Tibial artery (tissue), 4 donors: ENCODE measurements at places on chromosomes 2 and 18.

- no peak overlapping the region for H3K27ac ChIP-seq
- no peak for DNase-seq
- H3K4me3 ChIP-seq = no peak overlapping the region
- H3K4me1 ChIP-seq = no peaks in the 10 kb centered on the region
Observed at GRCh38 chr2:142791335-142791734, 86.1 kb upstream of the KYNU start.

DNA sequence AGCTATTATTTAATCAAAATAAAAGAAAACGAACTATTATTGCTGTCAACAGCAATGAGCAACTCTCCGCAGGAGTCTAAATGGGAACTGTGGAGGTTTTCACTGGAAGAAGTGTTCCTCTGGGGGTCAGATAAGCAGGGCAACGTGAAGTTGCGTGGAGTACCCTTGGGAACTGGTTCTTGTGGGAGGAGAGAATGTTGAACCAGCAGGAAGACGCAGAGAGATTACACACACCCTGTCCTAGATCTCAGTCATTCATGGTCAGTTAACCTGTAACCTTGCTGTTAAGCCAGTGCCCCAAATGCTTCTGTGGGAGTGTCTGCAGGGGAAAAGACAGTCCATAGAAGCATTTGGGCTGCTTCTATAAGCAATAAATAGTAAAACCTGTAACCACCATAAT is 20.4 kb upstream of the CABLES1 start:
- no peaks in the 10 kb centered on the region for H3K36me3 ChIP-seq
- DNase-seq = no peak

GRCh38 chr2:237171396-237171795 is 85.7 kb downstream of the COPS8 start:
- peak overlapping the region; percentile 62 for H3K27ac ChIP-seq
- H3K4me1 ChIP-seq = no peaks in the 10 kb centered on the region
- DNase-seq = peak; percentile 57
- no peaks in the 10 kb centered on the region for H3K36me3 ChIP-seq

DNA sequence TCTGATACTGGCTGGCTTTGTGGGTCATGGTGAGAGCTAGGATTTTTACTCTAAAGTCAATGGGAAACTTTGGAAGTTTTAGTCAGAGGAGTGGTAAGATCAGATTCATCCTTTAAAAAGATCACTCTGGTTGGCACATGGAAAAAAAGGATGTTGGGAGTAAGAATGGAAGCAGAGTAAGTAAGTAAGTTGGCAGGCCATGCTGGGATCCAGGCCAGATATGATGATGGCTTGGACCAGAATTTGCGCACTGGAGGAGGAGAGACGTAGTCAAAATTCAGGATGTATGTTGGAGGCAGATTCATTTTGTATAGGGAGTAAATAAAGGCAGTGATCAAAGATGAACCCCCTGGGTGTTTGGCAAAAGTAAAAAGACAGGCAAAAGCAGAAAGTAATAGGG is 283.3 kb upstream of the THSD7B start:
- H3K4me3 ChIP-seq = no peak overlapping the region
- H3K27me3 ChIP-seq = peaks cover 2% of the 10 kb centered on the region
- no peak overlapping the region for H3K27ac ChIP-seq

DNA sequence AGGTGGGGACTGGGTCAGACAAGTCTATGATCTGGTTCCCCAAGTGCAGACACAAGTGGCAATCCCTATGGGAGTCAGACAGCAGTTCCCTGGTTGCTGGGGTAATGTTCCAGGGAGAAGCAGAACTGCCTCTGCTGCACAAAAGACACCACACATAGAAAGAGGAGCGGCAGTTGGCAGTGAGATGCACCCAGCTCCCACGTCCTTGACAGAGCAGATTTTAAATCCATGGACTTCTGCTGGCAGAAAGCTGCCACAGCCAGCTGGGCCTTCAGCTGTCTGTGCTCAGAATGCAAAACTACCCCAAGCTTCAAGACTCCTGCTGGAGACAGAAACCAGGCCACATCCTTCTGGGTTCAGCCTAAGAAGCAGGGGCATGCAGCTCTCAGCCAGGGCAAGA is 147.2 kb downstream of the ETAA1 start:
- no peaks in the 10 kb centered on the region for H3K27me3 ChIP-seq
- no peak overlapping the region for H3K4me3 ChIP-seq
- DNase-seq = no peak
- no peaks in the 10 kb centered on the region for H3K4me1 ChIP-seq

DNA sequence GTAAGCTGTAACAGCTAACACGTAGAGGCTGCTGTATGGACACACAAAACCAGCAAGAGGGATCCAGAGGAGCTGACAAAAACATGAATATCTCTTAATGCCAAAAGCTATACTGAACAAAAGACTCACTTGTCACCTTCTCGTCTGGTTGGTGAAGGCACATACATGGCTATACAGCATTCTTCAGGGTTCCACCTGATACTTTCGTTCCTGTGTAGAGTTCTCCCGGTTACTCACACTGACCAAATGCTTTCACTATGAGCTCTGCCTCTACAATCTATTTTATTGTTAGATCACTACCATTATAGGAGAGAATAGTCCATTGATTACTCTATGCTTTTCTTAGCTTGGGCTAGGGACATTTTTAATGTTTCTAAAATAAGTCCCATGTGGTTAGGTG is 193.1 kb downstream of the HNMT start:
- no peaks in the 10 kb centered on the region for H3K4me1 ChIP-seq
- no peaks in the 10 kb centered on the region for H3K27me3 ChIP-seq
- peak overlapping the region; percentile 17 for H3K4me3 ChIP-seq
- no peak for DNase-seq
- peaks cover under 1% of the 10 kb centered on the region for H3K36me3 ChIP-seq

- H3K4me1 ChIP-seq = no peaks in the 10 kb centered on the region
- H3K4me3 ChIP-seq = no peak overlapping the region
- H3K36me3 ChIP-seq = peaks cover 17% of the 10 kb centered on the region
- no peak for DNase-seq
- H3K27ac ChIP-seq = no peak overlapping the region
- H3K27me3 ChIP-seq = no peaks in the 10 kb centered on the region
Observed at GRCh38 chr2:196887431-196887830, 39.1 kb downstream of the PGAP1 start.

GRCh38 chr2:196268538-196269338 is 97.4 kb upstream of the STK17B start:
- H3K27me3 ChIP-seq = no peaks in the 10 kb centered on the region
- H3K27ac ChIP-seq = peak overlapping the region; percentile 28
- no peaks in the 10 kb centered on the region for H3K36me3 ChIP-seq
- DNase-seq = no peak

GRCh38 chr2:226536410-226536809 is 263.2 kb downstream of the IRS1 start:
- H3K4me3 ChIP-seq = no peak overlapping the region
- DNase-seq = no peak
- no peak overlapping the region for H3K27ac ChIP-seq
- H3K27me3 ChIP-seq = no peaks in the 10 kb centered on the region
- H3K4me1 ChIP-seq = no peaks in the 10 kb centered on the region

DNA sequence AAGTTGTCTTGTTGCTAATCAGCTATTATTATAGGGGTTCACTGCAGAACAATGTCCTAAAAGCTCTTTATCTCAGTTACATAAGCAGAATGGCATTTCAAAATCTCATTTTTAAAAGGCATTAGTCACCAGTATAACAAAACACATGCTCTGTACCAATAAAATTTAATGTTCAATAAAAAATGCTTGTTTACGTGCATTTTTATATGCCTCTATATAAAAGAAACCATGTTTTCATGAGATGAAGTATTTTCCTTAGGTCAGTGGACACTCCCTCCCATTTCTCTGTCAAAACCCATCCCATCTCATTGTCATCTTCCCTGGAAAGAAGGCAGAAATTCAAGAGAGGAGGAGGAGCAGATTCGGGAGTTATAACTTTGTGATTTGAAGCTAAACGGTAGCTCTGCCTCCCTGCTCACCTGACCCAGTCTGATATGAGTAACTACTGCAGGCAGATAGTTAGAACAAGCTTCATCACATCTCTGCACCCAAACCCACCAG is 231.9 kb upstream of the SIX2 start:
- H3K27me3 ChIP-seq = no peaks in the 10 kb centered on the region
- H3K36me3 ChIP-seq = no peaks in the 10 kb centered on the region
- no peak overlapping the region for H3K4me3 ChIP-seq
- peaks cover 36% of the 10 kb centered on the region for H3K4me1 ChIP-seq

GRCh38 chr2:229642371-229642770 is 72.0 kb downstream of the DNER start:
- H3K27me3 ChIP-seq = no peaks in the 10 kb centered on the region
- H3K27ac ChIP-seq = no peak overlapping the region
- DNase-seq = no peak
- H3K4me3 ChIP-seq = no peak overlapping the region

- H3K36me3 ChIP-seq = no peaks in the 10 kb centered on the region
- no peak for DNase-seq
- H3K4me3 ChIP-seq = no peak overlapping the region
- H3K4me1 ChIP-seq = no peaks in the 10 kb centered on the region
Observed at GRCh38 chr2:213722565-213722964, 438.3 kb downstream of the SPAG16 start.

DNA sequence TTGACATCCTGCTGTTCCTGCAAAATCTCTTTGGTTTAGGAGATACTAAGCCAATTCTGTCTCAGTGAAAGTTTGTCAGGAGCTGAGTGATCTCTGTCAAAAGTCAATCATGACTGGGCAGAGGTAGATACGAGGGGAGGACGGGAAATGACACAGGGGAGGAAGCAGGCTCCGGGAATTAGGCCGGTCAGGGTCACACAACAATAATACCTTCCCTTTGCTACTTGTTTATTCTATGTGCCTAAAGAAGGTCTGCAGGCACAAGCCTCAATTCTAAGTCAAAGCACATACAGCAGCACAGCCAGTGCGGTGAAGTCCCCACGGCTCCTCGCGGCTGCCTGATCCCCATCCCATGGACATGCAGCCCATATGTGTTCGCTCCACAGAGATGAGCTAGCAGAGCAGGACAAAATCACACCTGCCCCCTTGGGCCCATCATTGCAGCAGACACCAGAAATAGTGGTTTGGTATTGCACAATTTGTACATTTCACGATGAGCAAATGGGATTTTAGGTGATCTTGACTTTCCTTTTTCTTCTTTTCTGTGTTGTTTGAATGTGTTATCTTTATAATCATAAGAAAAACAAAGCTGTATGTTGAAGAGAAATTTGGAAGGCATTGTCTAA is 141.4 kb downstream of the VAPA start:
- no peaks in the 10 kb centered on the region for H3K27me3 ChIP-seq
- H3K4me1 ChIP-seq = peaks cover 28% of the 10 kb centered on the region
- DNase-seq = peak; percentile 17
- H3K4me3 ChIP-seq = no peak overlapping the region

- H3K4me3 ChIP-seq = no peak overlapping the region
- no peaks in the 10 kb centered on the region for H3K27me3 ChIP-seq
- no peak overlapping the region for H3K27ac ChIP-seq
- H3K36me3 ChIP-seq = no peaks in the 10 kb centered on the region
Observed at GRCh38 chr2:174704642-174705041, 59.6 kb downstream of the CHRNA1 start.

- no peak overlapping the region for H3K27ac ChIP-seq
- H3K36me3 ChIP-seq = no peaks in the 10 kb centered on the region
- no peak for DNase-seq
- no peaks in the 10 kb centered on the region for H3K4me1 ChIP-seq
Observed at GRCh38 chr18:40159141-40160017, 1795.7 kb upstream of the PIK3C3 start.

DNA sequence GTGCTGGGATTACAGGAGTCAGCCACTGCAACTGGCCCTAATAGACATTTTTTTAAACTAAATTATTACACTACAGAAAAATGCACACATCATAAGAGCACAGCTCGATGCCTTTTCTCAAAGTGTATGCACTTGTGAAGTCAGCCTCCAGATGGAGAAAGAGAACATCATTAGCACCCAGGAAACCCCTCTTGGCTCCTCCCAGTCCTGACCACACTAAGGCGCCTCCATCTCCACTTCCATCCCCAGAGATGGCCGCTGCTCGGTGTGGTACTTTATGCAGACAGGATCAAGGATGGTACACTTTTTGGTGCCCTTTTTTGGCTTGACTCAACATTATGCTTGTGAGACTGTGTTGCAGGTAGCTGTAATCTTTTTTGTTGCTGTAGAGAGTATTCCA is 34.8 kb downstream of the RRM2 start:
- H3K27ac ChIP-seq = no peak overlapping the region
- no peaks in the 10 kb centered on the region for H3K36me3 ChIP-seq
- no peak for DNase-seq
- no peaks in the 10 kb centered on the region for H3K4me1 ChIP-seq
- H3K4me3 ChIP-seq = no peak overlapping the region
- H3K27me3 ChIP-seq = peaks cover 3% of the 10 kb centered on the region

- H3K4me1 ChIP-seq = peaks cover 44% of the 10 kb centered on the region
- H3K27ac ChIP-seq = no peak overlapping the region
- no peak for DNase-seq
- no peaks in the 10 kb centered on the region for H3K36me3 ChIP-seq
- H3K27me3 ChIP-seq = peaks cover 46% of the 10 kb centered on the region
Observed at GRCh38 chr2:170813611-170814532, 2.8 kb upstream of the GAD1 start.

GRCh38 chr18:21741562-21742314 is 1.1 kb downstream of the MIB1 start:
- H3K4me3 ChIP-seq = peak overlapping the region; percentile 98
- H3K36me3 ChIP-seq = no peaks in the 10 kb centered on the region
- H3K4me1 ChIP-seq = peaks cover 39% of the 10 kb centered on the region
- DNase-seq = peak; percentile 78
- H3K27ac ChIP-seq = peak overlapping the region; percentile 99
- H3K27me3 ChIP-seq = no peaks in the 10 kb centered on the region

DNA sequence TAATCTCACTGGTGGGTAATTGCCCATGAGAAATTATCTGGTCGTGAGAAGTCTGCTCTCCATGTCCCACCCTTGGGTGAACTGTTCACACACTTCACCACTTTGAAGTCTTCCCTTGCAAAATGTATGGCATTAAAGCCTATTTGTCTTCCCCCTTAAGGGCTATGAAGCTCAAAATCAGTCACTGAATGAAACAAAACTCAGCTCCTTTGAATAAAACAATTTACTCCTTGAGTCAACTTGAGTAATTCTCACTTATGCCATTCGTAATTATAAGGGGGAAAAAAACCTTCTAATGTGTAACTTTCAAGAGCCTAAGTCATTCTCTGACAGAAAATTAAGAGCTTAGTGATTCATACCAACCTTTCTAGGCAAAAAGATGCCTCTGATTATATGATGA is 48.8 kb upstream of the REL start:
- DNase-seq = no peak
- H3K4me1 ChIP-seq = no peaks in the 10 kb centered on the region

- H3K4me3 ChIP-seq = no peak overlapping the region
- H3K36me3 ChIP-seq = no peaks in the 10 kb centered on the region
- no peak overlapping the region for H3K27ac ChIP-seq
- no peaks in the 10 kb centered on the region for H3K27me3 ChIP-seq
- H3K4me1 ChIP-seq = peaks cover 22% of the 10 kb centered on the region
- no peak for DNase-seq
Observed at GRCh38 chr2:9771481-9772017, 71.7 kb upstream of the TAF1B start.

DNA sequence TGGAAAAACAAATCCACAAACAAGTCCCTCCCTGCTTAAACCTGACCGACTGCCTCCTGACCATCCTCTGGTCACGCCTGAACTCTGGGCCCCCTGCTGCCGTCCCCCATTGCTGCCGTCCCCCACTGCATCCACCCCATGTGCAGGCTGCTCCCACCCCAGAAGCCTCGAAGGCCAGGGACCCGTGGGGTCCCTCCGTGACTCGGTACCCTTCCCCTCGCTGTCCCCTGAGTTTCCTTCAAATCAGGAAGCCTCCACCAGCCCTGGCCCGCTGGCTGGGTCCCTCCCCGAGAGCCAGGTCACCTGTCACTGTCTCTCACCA is 17.9 kb upstream of the AGXT start:
- H3K4me3 ChIP-seq = no peak overlapping the region
- H3K27ac ChIP-seq = no peak overlapping the region
- DNase-seq = no peak
- no peaks in the 10 kb centered on the region for H3K4me1 ChIP-seq
- no peaks in the 10 kb centered on the region for H3K27me3 ChIP-seq
